Mesothelial cell of epicardium (in vitro differentiated cells): ENCODE measurements at places on chromosomes 11 and 22. TPM values are rescaled to one million over a fixed set of nuclear protein-coding genes. Genes with fewer than 3 reads are reported as not detected.
A peak's percentile ranks its signal among the peaks of the same experiment; 100 is the strongest.

- DNase-seq: peak; percentile 60
Measured at GRCh38 chr11:32259641-32260081, 168.8 kb downstream of the RCN1 start.

The TRIM48 gene
- total RNA-seq: not detected in 3 replicates

DNA sequence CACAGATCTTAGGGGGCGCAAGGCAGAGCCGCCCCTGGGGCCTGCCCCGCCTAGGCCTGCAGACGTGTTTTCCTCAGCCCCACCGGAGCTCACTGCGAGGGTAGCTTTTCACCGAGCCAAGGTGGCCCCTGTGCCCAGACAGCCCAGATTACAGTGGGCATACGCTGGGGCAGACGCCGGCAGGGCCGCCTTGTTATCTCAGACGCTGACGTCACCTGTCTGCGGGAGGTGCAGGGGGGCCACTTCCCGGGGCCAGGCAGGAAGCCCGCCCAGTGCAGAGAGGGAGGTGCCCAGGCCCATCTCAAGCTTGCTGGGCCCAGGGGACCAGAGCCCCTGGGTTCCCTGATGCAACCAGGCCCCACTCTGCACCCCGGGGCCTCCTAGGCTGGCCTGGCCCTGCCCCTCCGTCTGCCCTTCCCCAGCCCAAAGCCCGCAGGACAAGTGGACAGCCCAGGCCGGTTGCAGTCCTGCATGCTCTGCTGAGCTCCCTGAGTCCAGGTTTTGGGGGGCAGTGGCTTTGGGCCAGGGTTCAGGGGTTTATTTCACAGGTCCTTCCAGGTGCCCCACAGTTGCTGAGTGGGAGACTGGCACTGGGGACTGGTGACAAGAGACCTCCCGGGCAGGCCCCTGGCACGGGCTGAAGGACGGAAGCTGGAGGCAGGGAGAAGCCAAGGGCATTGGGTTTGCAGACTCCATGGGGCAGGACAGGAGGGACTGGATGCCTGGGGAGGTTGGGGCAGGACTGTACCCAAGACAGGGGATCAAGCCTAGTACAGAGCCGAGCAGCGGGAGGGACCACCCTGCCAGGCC is 38.6 kb downstream of the IGF2 start:
- no peak for DNase-seq

DNA sequence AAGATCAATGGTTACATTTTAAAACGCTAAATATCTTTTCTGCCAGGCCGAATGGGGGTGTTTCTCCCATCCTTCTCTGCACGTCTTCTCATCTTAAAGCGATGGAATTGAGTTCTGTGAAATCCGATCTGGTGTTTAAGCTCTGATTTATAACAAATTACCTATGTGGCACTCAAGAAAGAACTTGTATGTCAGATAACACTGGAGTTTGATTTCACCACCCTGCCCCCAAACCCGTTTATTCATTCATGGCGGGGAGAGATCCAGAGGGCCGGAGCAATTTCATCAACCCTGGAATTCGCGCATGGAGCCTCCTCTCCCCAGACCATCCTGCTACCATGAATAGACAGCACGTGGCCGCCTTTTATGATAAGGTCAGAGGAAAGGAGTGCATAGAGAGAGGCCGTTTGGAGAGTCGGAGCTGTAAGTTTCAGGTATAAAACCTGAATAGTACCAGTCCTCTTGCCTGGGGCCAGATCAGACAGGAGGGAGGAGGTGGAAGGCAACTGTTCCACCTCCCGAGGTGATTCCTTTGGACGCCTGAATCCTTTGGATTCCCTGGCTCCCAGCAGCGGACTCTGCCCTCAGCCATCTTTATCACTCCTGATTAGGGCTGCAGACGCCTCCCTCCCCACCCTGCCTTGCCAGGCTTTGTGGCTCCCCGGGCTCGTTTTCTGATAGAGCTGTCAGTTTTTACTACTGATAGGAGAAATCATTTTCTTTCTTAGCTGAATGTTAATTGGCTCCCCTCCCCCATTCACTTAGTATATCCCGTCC is 27.3 kb upstream of the NFAM1 start:
- DNase-seq: no peak
